ENCODE measurements at places on chromosomes 7 and 10.

- no peak for DNase-seq
Observed at GRCh38 chr10:14555807-14556206, 218.9 kb downstream of the FAM107B start.

GRCh38 chr10:125055446-125055845, 104.9 kb downstream of the CTBP2 start:
- DNase-seq = no peak

DNA sequence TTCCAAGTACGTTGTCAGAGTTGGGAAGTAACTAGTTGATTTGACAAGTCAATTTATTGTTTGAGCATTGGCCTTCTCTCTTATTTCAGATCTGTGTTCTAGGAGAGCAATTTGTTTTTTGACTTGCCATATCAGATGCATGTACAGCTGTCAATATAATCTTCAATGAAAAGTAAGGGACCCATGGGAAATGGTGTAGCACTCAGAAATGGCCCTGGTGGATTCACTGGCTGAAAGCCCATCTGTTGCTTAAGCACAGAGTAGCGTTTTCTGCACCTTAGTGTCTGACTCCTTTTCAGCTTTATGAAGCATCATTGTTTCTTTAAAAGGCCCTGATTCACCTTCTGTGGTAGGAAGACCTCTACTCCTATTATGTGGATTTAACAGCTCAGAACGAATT, 10.2 kb downstream of the GARS1 start:
- no peak for DNase-seq

GRCh38 chr7:13749636-13750035, 239.8 kb downstream of the ETV1 start:
- DNase-seq = no peak

GRCh38 chr7:23419845-23420244, 50.4 kb downstream of the IGF2BP3 start:
- DNase-seq = no peak

- DNase-seq = no peak
Observed at GRCh38 chr10:28970231-28970630, 292.9 kb downstream of the BAMBI start.

DNA sequence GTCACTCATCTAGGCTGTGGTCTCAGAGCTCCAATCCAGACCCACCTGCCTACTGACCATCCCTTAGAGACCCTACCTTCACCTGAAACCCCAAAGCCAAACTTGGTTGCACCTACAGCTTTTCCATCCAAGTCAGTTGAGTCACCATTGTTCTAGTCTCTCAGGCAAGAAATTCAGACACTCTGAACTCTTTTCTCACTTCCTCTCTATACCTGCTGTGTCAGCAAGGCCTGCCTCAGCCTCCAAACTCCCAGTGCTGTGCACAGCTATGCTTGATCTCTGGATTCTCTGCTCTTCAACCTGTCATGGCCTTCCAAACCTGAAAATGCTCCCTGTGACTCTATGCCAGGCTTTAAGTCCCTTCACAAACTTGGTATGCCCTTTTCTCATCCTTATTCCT, 47.4 kb upstream of the MTURN start:
- DNase-seq = no peak

DNA sequence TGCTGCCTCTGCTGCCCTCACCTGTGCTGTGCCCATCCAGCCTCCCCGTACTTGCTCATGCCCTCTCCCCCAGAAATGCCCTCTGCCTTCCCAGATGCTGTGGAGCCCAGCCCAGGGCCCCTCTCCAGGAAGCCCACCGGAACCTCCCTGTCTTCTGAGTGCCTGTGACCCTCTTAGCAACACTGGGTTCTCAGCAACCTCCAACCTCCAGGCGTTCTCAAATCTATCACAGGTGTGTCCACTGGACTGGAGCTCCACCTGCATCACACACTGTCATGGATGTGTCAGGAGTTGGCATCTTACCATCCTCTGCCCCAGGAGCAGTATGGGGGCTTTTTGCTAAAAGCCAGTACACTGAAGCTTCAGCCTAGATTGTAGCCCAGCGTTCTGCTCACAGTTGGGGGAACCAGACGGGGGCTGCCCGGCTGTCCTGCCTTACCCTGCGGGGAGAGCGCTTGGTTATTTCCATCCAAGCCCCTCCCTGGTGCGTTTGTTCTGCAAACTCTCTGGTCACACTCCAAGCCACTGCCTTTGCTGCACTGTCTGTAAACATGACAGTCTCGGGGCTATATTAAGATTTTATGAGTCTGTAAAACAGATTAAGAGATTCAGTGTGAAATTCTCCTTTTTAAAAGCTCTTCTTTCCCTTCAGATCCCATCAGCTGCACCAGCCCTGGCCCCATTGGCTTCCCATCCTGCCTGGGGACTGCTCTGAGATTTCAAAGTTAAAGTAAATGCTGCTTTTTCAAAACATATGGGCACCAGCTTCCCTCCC, 71.3 kb upstream of the CPXM2 start:
- DNase-seq = no peak

GRCh38 chr7:2049782-2050510, 182.8 kb downstream of the MAD1L1 start:
- peak; percentile 43 for DNase-seq

DNA sequence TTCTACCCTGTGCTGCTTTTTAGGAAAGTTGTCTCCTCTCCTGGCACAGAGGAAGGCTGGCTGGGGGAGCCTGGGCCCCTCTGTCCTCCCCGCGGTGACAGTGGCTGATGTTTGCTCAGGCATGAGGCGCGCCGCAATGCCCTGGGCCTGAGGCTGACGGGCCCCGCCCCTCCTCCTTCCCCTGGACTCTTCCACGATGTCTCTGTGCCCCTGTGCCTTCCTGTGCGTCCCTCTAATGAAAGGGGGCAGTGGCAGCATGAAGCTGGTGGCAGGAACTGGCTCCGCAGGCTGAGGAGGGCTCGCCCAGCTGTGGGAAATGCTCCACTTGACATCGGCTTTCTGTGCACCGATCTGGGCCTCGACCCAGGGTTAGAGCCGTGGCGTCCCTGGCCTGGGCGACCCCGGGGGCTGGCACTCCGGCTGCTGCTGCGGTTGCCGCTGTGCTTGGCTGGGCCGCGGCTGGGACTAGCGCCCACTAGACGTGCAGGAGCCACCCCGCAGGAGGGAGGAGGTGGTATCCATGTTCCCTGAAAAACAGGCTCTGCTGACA, 67.9 kb downstream of the ZNF680 start:
- no peak for DNase-seq

DNA sequence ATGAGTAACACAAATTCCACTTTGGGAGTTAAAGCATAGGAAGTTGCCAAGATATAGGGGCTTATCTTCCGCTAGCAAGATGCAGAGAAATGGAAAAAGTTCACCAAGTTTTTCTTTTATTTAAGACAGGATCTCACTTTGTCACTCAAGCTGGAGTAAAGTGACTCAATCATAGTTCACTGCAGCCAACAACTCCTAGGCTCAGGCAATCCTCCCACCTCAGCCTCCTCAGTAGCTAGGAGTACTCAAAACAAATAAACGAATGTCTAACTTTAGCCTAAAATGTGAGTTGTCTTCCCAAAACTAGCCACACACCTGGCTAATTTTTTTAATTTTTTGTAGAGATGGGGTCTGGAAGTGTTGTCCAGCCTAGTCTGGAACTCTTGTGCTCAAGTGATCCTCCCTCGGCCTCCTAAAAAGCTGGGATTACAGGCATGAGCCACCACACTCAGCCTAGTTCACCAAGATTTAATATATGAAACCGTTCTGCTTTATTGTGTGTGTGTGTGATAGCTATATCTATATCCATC, 9.9 kb downstream of the VIM start:
- DNase-seq = no peak

DNA sequence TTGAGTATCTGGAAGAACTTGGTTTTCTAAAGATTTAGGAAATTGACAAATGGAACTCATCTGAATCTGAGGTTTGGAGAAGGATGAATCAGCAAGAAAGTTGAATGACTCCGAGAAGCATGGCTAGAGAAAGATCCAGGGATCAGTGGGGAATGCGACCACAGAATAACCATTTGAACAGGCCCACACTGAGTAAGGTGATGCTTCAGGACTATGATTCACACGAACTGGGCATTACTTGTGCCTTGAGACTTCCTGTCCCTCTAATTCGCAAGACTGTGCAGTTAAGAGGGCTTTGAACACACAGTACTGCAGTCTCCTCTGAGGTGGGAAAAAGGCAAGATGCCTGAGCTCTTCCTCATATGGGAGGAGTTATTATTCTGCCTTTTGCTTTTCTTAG, 395.5 kb upstream of the POM121L12 start:
- no peak for DNase-seq

DNA sequence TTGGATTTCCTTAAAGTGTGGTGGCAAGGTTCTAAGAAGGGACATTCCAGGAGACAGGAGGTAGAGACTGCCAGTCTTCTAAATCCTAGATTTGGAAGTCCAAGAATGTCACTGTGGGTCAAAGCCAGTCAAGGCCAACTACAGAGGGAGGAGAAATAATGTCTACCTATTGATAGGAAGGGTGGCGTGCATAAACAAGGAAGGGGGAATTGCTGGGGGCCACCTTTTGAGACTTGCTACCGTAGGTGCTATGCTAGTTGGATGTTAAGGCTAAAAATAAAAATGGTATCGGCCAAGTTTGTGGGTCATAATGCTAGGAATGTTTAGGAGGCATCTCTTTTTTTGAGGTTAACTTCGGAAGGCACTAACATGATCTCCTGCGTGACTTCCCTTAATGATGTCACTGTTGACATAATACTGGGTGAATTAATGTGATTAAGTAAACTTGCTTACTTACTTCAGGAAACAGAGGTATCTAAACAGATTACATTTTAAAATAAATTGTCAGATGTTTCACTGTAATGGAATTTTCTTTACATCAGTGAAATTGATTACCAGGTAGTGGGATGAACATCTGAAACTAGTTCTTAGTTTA, 4.8 kb downstream of the BTRC start:
- DNase-seq = no peak

- no peak for DNase-seq
Observed at GRCh38 chr10:100999742-101000126, at the start of gene LZTS2. Gene LZTS2 (plus strand): TSS chr10:100999808. CDS start chr10:101002539, 2,731 bp downstream.

GRCh38 chr7:39605087-39605486, 18.3 kb upstream of the RALA start:
- no peak for DNase-seq

DNA sequence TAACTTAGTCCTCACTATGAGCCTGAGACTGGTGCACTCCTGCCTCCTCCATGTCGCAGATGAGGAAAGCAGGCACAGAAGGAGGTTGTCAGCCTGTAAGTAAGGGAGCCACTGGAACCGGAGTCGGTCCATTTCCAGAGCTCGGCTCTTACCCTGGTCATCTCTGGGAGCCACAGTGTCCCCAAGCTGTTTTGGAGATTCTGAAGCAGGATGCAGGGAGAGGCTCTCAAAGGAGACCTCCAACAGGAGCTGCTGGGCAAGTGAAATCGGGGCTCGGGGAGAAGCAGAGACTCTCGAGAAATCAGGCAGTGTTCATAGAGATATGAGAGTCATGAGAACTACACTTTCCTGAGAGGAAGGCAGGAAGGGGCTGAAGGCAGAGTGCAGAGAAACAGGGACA, 39.0 kb downstream of the VSTM4 start:
- DNase-seq = no peak

DNA sequence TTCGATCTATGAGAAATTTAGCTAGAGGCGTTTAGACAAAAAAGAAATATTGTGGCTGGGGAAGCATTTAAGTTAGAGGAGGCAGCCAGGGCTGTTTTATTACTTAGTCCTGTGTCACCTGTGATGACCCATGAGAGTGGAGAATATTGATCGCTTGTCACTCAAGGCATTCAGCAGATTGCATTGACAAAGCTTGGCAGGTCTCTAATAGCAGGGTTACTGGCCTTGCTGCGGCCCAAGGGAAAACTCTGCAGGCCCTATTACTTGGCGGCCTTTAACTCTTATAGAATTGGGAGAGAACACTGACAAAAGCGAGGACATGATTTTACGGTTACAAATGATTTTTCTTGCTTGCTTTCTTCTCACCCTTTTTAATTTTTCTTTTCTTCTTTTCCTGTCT, 473.5 kb downstream of the AUTS2 start:
- DNase-seq = no peak

DNA sequence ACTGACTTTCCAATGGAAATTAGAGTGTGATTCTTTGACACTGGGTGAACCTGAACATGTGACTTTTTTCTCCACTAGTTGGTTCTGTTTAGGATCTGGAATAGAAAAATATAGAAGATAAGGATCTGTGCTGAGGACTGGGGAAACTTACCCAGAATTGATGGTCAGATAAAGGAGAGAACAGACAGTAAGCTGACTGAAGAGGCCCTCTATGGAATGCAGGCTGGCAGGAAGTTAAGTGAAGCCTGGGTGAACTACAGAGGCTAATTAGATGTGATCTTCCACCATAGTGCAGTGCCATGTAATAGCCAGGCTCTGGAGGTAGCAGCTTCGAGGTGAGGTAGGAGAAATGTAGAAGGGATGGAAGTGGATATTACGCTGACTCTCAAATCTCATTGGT, 455.3 kb downstream of the PLXDC2 start:
- no peak for DNase-seq

GRCh38 chr7:140039066-140039465, 23.7 kb downstream of the PARP12 start:
- DNase-seq = no peak

DNA sequence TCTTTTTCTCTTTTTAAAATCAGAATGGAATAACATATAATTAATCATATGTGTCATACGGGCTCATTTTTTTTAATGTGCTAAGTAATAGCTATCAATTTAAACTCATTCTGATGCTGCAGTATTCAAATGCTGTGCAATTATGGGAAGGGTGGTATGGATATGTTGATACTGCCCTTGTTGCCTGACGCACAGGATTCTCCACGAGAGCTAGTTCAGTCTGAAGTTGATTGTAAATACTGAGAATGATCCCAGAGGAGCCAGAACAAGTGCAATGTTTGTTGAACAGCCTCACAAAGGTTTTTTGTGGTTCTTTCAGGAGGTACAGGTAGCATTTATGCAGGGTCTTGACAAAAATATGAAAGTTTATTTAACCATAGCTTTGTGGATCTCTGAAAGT, 13.4 kb downstream of the NPY start:
- DNase-seq = no peak

GRCh38 chr10:61870526-61870895, 31.0 kb upstream of the ARID5B start:
- DNase-seq = no peak

- DNase-seq = no peak
Observed at GRCh38 chr7:4054158-4054557, 627.9 kb upstream of the FOXK1 start.

DNA sequence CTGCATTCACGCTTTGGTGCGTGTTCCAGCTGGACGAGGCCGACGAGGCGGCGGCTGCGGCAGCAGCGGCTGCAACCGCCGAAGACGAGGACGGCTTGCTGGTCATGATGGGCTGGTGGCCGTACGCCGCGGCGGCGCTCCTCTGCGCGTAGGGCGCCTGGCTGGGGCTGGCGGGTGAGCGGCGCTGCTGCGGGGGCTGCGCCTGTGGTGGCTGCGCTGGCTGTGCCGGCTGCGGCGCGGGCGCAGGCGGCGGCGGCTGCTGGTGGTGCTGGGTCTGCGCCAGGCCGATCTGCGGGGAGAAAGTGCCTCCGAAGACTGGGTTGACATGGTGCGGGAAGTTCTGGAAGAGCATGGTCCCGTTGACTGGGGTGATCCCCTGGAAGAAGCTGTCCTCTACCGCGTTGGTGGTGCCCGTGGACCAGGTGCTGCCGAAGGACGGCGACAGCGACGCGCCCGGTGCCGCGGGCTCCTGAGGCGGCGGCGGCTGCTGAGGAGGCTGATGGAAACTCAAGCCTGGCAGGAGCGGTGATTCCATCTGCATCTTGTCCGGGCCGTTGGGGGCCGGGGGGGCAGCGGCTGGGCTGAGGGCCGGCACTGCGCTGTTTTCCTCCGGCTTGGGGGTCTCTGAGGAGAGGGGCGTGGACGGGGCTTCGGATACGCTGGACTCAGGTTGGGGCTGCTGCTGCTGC, 51.1 kb downstream of the CPEB3 start:
- DNase-seq = no peak

GRCh38 chr7:129222064-129222463, 2.8 kb upstream of the AHCYL2 start:
- no peak for DNase-seq
